Nephron progenitor cell (in vitro differentiated cells): ENCODE measurements at places on chromosomes 1 and 21.

- DNase-seq: no peak
These were observed 21.1 kb downstream of the GNG4 start for GRCh38 chr1:235628316-235629005.

- DNase-seq: no peak
These were observed 89.7 kb upstream of the BCL9 start for GRCh38 chr1:147451628-147452027.

DNA sequence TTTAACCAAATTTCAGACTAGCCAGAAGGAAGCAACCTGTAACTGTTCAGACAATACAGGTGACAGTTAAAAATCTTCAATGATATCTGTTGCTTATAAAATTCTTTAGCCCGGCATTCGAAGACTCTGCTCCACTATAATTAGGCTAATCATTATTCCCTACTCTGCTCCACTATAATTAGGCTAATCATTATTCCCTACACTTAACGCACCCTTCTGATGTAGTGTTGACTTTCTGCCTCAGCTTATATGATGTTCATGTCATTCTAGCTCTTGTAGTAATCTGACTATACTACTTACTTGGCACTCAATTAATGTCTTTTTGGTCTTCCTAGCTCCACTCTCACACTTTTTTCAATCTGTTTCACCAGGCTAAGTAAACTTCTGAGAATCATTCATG, 13.3 kb downstream of the TESK2 start:
- DNase-seq: no peak

DNA sequence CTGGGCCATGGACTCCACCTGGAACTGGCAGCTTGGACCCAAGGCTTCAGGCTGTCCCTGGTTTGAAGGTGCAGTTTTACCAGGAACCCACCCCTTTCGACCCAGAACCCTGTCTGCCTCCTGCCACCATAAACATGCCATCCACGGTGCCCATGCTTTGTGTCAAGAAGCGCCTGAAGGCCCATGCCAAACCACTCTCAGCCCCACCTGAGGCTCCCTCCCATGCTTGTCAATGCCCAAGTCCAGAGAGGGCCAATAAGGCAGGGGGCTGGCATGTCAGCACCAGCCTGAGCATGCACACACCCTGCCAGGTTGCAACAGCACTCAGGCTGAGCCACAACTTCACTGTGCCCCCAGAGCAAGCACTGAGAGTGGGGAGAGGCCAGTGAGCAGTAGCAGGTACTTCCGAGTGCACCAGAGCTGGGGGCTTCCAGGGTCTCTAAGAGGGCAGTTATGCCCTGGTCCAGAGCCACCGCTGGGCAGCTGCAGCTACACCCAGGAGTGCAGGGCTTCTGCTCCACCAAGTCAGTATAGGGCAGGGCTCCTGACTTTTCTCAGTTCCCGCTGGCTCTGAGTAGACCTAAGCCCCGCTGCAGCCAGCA, 1256.0 kb downstream of the AMY1C start:
- DNase-seq: no peak

GRCh38 chr1:22233222-22233621, 90.3 kb upstream of the WNT4 start:
- DNase-seq: no peak

- DNase-seq: no peak
These were observed 76.7 kb upstream of the ZNF326 start for GRCh38 chr1:89918127-89918793.

- no peak for DNase-seq
These were observed 18.2 kb downstream of the ABCG1 start for GRCh38 chr21:42237161-42237560.

DNA sequence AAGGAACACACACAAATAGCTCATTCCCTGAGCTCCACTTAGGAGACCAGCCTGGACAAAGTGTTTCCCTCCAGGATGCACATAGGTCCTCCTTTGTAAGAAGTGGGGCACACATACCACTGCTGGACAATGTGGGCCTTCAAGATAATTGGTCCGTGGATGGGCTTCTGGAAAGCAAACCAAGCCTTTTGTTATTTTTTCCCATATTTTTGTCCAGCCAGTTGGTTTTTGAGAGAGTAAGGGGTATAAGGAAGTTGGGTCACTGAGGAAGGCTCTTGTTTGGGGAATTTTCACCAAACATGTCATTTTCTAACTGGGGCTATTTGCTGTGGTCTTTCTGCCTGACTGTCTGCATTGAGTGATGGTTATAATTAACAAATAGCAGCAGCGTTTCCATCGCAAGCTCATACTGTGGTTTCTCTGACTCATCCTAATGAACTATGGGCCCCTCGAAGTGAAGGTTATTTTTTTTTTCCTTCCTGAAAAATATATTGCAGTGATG, 306.3 kb upstream of the DUSP10 start:
- no peak for DNase-seq

DNA sequence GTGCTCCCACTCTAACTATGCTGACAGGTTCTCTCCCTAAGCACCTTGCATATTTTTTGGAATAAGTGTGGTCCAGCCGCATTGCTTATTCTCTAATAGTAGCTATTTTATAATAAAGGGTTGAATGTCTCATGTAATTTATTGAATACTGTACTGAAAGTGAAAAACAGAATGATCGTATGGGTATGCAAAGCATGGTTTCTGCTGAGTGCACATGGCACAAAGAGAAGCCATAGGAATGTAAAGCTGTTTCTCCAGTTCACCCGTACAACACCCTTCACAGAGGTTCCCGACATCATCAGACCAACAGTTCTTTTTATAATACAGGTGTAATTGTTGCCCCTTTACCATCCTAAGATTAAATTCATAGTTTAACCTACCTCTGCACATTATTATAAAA, 8.9 kb upstream of the HAO2 start:
- DNase-seq: no peak

DNA sequence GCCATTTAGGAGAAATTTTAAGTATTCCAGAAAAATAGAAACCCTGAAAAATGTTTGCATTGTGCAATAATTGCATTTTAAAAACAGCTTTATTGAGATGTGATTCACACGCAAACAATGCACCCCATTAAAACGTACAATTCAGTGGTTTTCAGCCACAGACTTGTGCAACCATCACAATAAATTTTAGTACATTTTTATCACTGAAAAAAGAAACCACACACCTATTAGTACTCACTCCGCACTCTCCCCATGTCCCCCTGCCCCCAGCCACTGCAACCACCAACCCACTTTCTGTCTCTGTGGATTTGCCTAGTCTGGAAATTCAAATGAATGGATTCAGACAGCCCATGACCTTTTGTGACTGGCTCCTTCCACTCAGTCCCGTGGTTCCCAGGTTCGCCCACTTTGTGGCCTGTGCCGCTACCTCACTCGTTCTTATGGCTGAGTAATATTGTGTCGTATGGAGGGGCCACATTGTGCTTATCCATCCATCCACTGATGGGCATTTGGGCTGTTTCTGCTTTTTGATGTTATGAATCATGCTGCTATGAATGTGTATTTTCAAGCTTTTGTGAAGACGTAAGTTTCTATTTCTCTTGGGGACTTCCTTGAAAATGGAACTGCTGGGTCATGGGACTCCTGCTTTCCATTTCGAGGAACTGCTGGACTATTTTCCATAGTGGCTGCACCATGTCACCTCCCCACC, 147.7 kb upstream of the ARHGEF16 start:
- DNase-seq: no peak

- DNase-seq: peak; percentile 58
These were observed at the start of gene RUNX3 for GRCh38 chr1:24930260-24931145. RUNX3 (minus strand) TSS chr1:24930276; CDS start chr1:24929868, 408 bp downstream.

DNA sequence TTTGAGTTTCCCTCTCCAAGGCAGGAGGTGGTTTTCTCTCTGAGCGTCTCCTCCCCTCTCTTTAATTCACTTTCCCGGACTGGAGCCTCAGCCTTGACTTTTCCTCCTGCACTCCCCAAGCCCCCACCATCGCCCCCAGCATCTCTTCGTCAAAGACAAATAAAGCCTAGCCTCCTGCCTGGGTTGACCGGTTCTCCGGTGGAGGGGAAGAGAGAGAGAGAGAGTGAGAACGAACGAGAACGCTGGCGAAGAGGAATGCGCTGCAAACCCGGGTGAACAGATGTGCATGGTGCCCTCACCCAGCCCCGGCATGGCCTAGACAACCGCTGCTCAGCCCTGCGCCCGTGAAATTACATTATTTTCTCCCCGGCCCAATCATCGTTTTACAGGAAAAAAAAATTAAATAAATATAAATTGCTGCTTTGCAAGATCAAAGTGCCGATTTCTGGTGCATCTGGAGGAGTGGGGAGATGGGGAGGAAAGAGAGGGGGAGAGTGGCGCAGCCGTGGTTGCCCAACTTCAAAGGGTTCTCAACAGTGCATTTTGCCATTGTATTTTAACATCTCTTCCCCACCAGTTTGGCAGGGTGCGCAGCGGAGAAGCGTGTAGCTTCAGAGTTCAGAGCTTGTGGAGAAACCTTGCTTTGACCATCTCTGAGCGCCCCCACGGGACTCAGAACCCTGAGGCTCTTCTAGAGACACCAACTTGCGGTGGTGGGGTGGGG, 11.4 kb upstream of the TBX15 start:
- no peak for DNase-seq

DNA sequence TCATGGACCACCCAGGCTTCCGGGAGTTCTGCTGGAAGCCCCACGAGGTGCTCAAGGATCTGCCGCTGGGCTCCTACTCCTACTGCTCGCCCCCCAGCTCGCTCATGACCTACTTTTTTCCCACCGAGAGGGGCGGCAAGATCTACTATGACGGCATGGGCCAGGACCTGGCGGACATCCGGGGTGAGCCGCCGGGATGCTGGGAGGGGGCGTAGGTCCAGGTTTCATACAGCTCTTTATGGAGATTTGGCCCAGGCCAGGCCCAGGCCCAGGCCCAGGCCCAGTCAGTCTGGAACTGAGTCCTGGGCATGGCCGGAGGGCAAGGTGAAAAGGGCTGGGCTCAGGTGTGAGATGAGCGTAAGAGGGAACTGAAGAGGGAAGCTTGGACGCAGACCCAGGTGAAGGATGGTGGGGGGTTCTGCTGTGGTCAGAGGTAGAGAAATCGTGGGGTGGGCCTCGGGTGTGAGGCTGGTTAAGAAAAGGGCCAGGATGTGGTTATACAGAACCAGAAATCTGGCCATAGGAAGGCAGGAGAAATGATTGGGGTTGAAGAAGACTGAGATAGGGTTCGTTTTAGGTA, 23.0 kb downstream of the DISP3 start:
- no peak for DNase-seq
